ENCODE measurements at places on chromosomes 4 and X.

DNA sequence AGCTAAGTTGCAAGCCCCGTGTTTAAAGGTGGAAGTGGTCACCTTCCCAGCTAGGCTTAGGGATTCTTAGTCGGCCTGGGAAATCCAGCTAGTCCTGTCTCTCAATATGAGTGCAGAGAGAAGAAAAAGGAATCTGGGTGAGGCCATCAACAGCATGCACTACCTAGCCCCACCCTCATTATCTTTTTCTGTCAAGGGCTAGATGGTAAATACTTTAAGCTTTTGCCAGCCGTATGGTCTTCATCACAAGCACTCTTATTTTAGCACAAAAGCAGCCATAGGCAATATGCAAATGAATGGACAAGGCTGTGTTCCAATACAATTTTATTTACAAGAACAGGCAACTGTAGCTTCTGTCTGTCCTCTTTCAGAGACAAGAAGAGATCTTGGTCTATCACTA lies 282.9 kb downstream of the ZNF674 start:
- DNase-seq = no peak

- DNase-seq = no peak
Measured at GRCh38 chr4:151206241-151207005, 70.5 kb upstream of the PRSS48 start.

- no peak for DNase-seq
Measured at GRCh38 chrX:8576821-8577220, 112.2 kb downstream of the VCX3B start.

DNA sequence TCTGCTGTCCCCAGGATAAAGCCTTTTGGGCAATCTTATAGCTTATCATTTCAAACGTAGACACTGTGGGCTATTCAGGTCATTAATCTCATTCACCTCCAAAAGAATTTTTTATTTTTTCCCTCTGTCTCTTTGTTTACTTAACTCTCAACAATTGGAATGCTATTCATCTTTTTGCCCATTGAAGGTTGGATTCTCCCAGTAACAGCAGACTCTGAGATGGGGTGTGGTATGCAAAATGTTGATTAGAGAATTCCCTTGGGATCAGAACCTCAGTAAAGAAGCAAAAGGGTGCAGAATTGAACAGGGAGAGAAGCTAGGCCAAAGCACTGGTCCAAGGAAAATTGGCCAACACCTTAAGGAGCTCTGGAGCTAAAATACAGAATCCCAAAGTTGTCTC lies 60.4 kb downstream of the CAMK2D start:
- no peak for DNase-seq

DNA sequence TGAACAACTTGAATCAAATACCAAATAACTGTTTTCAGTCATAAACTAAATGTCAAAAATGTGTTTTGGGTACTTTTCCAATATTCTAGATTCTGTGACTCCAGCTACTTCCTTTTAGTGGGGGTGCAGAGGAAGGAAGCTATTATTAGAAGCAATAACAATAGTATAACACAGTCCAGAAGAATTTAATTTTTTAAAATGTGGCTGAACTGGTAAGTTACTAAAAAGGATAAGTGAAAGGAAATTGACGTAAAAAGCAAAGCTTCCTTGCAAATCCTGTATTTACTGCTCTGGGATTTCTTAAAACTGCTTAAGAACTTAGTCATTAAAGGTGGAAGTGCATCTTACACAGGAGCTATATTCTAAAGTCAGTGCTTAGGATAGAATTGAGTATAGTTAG lies 53.2 kb downstream of the MOSPD2 start:
- no peak for DNase-seq

DNA sequence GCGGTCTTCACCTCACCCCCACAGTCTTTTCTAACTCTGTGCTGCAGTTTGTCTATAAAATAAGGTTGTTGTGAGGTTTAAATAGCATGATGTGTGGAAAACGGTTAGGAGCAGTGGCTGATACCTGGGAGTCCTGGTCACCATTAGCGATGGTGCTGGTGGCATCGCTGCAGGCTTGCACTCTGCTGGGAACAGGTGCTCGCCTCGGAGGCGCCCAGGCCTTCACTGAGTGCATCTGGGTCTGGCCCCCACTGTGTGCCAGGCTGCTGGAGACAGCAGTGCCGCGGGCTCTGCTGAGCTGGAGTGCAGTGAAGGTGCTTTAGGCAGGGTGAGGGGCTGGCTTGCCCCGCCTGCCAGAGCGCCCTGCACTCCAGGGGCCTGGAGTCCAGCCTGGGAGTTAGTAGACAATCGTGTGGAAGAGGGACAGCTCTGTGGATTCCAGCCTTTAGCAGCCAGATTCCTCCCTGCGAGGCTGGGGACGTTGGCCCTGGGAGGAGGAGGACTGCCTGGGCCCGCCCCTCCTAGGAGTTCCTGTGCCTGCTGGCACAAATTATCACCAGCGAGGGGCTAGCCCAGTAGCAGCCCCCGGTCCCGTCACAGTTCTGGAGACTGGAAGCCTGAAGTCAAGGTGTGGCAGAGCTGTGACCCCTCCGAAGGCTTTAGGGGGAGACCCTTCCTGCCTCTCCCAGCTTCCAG lies 7.3 kb downstream of the RGS12 start:
- no peak for DNase-seq

DNA sequence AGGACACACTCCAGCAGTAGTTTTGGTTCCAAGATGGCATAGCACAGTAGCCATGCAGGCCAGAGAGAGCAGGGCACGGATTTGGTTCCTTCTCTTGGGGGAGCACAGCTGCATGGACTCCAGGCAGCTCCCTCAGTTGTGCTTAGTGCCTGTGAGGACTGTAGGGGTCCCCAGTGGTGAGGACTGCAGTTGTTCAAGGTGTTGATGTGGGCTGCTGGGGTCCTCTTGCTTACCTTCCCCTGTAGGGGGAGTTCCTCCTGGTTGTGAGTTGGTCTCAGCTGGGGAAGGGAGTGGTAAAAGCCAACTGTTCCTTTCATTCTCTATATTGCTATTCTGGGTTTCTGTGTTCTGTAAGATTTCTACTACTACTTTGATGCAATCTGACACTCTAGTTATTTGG lies 606.5 kb downstream of the MAGEB5 start:
- DNase-seq = no peak

DNA sequence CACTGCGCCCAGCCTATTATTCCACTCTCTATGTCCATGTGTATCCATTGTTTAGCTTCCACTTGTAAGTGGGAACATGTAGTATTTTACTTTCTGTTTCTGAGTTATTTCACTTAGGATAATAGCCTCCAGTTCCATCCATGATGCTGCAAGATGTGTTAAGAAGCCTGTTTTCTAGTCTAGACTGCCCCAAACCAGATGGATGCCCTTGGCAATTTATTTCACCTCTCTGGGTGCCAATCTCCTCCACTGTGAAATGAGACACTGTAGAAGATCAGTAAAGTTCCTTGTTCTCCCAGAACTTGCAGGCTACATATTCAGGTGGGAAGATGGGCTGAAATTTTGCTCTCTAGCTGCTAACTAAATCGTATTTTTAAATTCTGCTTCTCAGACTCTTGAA lies 72.8 kb downstream of the TSPAN5 start:
- DNase-seq = no peak

DNA sequence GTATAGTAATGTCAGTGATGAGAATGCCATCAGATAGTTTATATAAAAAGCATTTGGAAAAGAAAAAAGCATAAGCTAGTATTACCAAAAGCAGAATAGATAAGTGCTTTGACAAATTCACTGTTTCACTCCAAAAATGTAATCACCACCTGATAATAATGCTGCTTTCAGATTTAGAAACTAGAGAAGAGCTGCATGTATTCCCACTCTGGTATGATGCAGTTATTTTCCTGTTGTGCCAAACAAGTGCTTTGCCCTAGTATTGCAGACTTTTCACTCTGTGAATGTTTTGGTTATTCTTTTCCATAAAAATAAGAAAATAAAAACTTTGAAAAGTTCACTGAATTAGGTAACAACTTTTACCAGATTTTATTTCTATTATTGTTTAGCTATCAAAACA lies 267.7 kb upstream of the TET2 start:
- DNase-seq = no peak

DNA sequence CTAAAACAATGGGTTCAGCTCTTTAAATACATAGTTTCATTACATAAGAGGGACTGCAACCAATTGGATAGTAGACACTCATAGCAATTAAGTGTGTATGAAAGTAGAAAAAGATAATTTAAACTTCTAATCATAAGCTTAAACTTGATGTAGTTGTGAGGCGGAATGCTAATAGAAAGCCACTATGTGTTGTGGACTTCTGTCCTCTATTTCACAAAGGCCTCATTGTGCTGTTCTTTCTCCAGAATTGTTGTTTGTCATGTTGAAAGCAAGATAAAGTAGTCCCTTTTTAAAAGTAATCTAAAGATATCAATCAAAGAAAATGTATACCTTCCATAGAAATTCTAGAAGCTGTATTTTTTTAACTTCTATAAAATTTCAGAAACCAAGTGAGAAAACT lies 329.4 kb downstream of the KLHL4 start:
- DNase-seq = no peak
